ENCODE measurements at places on chromosomes 2 and 18.

DNA sequence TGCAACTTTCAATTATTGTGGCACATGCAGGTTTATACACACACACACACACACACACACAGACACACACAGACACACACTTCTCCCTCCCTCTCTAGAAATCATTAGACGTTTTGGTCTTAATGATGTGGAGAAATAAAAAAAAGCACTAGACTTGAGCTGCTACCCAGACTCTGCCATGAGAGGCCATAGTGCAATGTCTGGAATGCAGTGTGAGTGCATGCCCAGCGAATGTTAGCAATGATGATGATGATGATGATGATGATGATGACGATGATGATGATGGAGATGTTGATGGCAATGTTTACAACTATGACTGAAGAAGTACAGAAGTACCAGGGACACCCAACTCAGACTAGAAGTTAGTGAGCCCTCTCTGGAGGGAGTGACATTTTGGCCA, 23.8 kb upstream of the KLHL29 start:
- DNase-seq, result no peak

DNA sequence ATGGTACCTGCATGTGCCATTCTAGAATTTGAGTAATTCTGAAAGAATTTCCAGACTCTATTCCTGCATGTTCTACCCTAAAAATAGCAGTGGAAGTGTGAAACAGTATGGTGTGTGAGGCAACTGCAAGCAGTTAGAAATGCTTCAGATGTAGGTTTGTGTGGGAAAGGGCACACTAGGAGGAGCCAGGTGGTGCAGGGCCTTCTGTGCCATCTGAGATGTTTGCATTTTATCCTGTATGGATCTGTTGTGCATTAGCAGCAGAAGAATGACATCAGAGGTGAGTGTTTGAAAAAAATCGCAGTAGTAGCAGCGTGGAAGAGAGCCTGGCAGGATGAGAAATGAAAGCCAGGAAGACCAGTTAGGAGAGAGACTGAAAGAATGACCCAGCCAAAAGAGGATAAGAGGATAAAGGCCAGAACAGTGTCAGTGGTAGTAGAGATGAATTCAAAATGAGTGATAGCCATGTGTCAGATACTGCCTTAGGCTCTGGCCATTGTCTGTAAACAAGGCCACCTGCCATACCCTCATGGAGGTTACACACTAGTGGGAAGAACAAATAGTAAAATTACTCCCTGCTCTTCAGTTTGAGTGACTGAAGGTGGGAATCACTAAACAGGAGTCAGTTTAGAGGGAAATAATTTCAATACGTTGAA, 142.2 kb downstream of the PKP4 start:
- DNase-seq, result no peak

DNA sequence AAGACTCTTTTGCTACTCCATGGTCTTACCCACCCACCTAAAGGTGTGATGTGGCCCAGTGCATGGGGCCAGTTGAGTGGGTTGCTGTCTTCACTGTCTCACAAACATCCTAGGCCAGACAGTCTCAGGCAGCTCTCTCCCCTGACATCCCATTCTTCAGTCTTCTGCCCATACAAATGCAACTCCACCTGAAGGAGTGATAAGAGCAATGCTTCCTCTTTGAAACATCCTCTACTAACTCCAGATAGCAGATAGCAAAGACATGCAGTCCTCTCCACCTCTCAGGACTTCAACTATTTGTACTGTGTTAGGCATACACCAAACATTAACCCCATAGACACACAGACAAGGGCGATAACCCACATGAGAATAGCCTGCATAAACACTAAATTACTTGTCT, 71.3 kb downstream of the MTHFD2 start:
- no peak for DNase-seq

DNA sequence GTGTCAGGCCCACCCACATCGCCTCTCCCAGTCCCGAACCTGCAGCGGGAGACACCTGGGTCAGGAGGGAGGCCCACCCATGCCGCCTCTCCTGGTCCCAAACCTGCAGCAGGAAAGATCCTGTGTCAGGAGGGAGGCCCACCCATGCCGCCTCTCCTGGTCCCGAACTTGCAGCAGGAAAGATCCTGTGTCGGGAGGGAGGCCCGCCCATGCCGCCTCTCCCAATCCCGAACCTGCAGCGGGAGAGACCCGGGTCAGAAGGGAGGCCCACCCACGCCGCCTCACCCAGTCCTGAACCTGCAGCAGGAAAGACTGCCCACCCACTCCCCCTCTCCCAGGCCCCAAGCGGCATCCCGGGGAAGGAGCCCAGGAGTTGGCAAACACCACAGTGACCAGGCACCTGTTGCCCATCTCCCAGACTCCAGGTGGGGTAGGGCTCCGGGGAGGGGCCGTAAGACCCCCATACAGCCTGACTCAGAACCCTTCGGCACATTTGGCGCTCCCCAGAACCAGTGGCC, 7.8 kb downstream of the SLC66A2 start:
- no peak for DNase-seq

- no peak for DNase-seq
Measured at GRCh38 chr2:190684931-190685330, 36.0 kb downstream of the NAB1 start.

- no peak for DNase-seq
Measured at GRCh38 chr2:202723746-202724145, 89.0 kb downstream of the FAM117B start.

DNA sequence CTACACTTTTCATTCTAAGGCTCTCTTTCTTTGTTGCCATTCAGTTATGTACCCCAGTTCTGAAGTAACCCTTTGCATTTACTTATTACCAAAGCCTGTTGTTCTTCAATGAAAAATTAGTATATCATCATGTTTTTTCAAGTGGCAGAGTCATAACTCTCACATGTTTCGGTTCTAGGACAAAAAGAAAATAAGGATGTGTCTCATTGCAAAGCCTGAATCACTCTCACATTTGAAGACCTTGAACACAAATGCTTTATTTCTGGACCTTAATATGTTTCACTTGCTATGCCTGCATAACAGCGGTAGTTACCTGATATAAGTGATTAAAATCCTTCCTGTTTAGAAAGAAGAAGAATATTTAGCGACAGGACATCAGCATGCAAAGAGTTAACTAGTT, 49.1 kb downstream of the ZEB2 start:
- no peak for DNase-seq

DNA sequence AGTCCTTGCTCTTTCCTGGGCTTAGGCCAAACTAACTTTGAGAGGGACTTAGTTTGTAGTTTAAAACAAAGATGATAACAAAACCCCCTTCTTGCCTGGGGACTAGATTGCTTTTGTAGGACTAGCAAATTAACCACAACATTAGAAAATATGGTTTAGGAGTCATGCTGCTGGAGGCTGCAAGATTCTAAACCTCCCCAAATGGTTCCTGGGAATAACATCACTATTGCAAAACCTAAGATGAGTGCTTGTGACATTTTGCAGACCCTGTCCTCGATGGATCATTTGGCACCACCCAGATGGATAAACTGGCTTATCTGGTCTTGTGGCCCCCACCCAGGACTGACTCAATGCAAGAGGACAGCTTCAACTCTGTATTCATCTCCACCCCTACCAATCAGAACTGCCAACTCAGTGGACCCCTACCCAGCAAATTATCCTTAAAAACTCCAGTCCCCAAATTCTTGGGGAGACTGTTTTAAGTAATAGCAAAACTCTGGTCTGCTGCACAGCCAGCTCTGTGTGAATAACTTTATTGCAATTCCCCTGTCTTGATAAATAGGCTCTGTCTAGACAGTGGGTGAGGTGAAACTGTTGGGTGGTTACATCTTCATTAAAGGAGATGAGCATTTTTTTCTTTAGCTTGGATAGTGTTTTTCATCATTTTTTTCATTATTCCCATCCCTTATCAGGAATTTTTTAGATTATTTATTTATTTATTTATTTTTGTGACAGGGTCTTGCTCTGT, 58.9 kb downstream of the SPTBN1 start:
- no peak for DNase-seq

GRCh38 chr2:117555965-117556364, 258.5 kb upstream of the DDX18 start:
- no peak for DNase-seq

DNA sequence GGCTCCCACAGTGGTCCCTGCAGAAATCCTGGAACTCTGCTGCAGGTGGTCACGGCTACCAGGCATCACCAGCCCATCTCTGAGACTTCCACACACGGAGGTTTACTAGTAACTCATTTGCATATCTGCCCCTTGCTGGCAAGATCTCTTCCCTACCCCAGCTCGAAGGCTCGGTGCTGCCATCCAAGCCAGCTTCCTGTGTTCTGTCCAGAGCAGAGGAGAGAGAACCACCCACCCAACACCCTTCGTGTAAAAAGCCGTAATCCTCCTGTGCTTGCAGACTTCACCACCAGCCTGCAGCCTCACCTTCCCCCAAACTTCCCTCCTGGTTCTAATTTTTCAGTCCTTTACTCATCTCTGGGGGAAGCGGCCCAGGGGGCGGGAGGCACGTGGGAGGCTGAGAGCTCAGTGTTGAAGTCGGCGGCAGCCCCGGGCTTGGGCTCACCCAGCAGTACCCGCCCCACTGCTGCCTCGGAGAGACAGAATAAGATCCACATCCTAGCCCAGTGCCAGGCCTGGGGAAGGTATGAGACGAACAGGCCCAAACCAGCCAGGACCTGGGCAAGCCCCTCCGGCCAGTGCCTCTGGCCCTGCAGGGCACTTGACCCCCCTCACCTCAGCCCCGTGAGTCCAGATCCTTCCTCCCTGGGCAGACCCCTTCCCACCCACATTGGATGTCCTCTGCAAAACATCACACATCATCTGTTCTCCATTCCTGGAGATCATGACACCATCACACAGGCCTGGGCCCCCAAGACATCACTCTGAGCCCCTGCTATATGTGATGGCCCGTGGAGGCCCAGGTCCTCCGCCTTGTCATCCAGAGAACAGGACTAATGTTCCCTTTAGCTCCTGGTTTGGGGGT, 145.8 kb upstream of the ID2 start:
- DNase-seq, result no peak

GRCh38 chr2:44940049-44940494, 1.4 kb upstream of the SIX3 start:
- peak; percentile 23 for DNase-seq

DNA sequence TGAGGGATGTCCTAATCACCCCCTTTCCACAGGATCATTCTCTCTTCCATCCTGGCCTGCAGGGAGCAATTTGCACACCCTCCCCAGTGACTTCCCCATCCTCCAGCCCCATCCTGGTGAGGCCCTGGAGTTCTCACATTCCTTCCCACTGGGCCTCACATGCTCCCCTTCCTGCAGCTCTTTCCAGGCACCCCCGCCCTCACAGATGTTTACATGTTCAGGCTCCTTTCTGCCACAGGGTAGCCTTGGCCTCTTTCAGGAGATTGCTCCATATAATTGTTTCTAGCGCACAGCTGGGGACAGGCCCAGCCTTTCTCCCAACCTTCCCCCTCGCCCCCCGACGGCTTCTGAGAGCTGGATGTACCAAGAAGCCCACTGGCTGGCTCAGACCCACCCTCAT, 288.4 kb upstream of the TRIB2 start:
- no peak for DNase-seq

- DNase-seq, result no peak
Measured at GRCh38 chr2:238875471-238876231, 27.8 kb downstream of the TWIST2 start.

DNA sequence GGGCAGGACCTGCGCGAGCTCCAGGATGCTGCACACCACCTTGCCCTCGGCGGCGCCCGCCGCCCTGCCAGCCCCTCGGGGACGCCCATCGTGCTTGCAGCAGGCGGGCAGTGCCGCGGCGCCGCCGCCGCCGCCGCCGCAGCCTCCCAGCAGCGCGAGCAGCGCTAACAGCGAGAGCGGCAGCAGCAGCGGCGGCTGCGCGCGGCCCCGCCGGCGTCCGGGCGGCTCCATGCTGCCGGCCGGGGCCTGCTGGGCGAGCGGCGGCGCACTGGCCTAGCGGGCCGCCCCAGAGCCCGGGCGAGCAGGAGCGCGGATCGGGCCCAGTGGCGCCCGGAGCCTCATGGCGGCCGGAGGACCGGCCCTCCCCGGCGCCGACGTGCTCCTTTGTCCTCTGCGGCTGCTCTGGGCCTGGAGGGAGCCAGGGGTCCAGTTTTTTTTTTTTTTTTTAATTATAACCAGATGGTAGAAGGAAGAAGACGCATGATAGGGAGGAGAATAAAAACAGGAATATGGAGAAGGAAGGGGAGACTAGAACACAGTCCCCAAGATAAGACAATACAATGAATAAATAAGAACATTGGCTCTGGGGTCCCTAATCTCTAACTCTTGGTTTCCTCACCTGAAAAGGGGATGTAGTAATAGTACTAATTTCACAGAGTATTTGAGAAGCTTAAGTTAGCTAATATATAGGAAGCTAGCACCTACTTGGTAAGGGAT, 17.1 kb upstream of the ANKRD62 start:
- no peak for DNase-seq

DNA sequence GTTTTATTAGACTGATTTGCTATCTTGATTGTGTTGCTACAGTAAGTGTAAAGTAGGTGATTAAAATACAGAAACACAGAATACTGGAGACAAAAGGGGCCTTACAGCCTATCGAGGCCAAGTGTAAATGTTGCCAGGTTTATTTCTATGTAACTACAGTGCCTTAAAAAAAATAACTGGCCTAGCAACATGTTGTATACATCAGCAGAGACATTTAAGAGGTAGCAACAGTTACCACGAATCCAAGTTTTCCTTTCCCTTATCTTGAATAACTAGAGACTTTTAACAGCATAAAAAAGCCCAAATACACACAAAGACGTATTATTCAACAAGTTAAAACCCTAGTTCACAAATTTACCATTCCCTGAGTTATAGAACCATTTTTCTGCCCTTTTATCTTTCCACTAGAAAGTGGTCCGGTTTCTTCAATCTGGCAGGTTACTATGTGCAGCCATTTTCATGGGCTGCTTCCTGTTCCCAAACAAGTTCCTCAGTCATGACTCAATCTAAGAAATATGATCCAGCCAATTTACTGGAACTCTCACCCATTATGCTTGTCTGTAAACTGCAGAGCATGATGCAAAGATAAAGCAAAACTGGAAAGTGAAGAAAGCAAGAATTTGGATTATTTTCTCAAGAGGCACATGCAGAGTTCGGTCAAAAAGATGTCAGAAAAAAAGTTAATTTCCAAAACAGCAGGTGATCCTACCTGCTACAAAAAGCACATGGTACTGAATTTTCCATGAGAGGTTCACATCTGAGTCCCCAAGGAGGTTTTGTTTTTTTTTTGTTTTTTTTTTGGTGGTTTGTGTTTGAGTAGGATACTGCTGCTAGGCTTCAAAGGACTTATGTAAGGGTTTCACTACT, 22.2 kb downstream of the NFE2L2 start:
- no peak for DNase-seq

- DNase-seq, result no peak
Measured at GRCh38 chr2:71961289-71962027, 186.2 kb downstream of the CYP26B1 start.

- no peak for DNase-seq
Measured at GRCh38 chr2:220674033-220674432, 898.1 kb downstream of the EPHA4 start.

Measured in WERI-Rb-1 (cell line).